Uterus (tissue), 4 donors: ENCODE measurements at places on chromosomes 5 and 9. TPM values are rescaled to one million over a fixed set of nuclear protein-coding genes. Genes with fewer than 3 reads are reported as not detected.

- H3K4me3 ChIP-seq, result peak within 1 kb of the TSS; percentile 73
- peaks cover 3% of the 10 kb centered on the region for H3K27me3 ChIP-seq
- peak within 1 kb of the TSS; percentile 92 for H3K27ac ChIP-seq
Measured at GRCh38 chr5:93580927-93581445, at the start of gene NR2F1-AS1. Gene NR2F1-AS1 (minus strand): TSS chr5:93581219.

DNA sequence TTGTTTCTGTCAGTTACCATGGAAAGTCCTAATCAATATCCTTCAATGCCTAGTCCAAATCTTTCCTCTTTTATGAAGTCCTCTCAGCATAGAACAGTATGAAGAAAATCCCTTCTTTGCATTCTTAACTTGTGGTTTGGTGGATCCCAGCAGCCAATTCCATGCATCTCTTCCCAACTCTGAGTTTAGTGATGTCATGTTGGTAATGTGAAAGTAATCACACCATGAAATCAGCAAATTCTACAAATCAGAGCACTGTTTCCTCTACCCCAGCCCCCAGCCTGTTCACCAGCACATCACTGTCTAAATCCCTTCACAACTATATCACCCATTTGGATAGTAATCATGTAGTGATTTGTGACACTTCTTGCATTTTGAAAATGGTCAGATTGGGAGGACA lies 4.7 kb upstream of the C1QTNF2 start:
- H3K36me3 ChIP-seq, result no peaks in the 10 kb centered on the region
- H3K27me3 ChIP-seq, result no peaks in the 10 kb centered on the region
- H3K27ac ChIP-seq, result no peak overlapping the region
- no peaks in the 10 kb centered on the region for H3K4me1 ChIP-seq

Gene SPATA31D4
- not detected for total RNA-seq

- no peaks in the 10 kb centered on the region for H3K27me3 ChIP-seq
- H3K27ac ChIP-seq, result no peak overlapping the region
- no peaks in the 10 kb centered on the region for H3K4me1 ChIP-seq
- no peaks in the 10 kb centered on the region for H3K36me3 ChIP-seq
- H3K4me3 ChIP-seq, result no peak overlapping the region
Measured at GRCh38 chr9:35254237-35254636, 92.4 kb downstream of the UNC13B start.

DNA sequence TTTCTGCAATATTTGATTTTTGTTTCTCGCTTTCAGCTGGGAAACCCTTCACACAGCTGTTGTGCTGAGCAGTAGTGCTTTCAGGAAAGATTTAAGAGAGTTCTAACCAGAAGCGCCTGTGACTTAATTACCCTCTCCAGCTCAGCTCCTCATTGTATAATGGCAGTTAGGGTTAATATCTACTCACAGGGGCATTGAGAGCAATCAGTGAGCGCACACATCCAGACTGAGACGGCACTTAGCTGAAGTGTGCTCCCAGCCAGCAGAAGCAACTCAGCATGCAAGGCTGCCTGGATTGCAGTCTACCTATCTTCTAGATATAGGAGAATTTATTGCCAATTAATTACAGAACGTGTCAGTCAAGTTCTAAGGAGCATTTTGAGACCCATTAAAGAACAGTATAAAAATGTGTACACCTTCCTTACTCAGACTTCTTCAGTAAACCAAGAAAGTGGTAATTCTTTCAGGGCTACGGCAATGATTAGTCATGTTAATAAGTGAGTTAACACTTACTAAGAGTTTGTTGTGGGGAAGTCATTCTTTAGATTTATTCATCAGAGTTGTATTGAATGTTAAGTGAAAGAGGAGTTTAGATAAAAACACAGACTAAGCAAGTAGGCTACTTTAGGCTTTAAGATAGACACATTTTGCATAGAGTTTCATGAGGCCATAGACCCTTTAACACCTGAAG lies 111.7 kb upstream of the PCAT7 start:
- no peak overlapping the region for H3K27ac ChIP-seq
- no peaks in the 10 kb centered on the region for H3K36me3 ChIP-seq
- H3K27me3 ChIP-seq, result no peaks in the 10 kb centered on the region

- no peaks in the 10 kb centered on the region for H3K27me3 ChIP-seq
- DNase-seq, result no peak
- no peak overlapping the region for H3K4me3 ChIP-seq
- H3K4me1 ChIP-seq, result no peaks in the 10 kb centered on the region
Measured at GRCh38 chr5:152844713-152845112, 439.6 kb upstream of the NMUR2 start.
